Activated CD4-positive, alpha-beta T cell treated with anti-CD3 and anti-CD28 coated beads for 36 hours (primary cell): ENCODE measurements at places on chromosomes 16 and 17. TPM values are rescaled to one million over a fixed set of nuclear protein-coding genes. Genes with fewer than 3 reads are reported as not detected.

Gene BICDL2
- 1.2 TPM for total RNA-seq

Gene SLC2A4
- 0.25 TPM for total RNA-seq

- DNase-seq = peak; percentile 87
These were observed 22.7 kb downstream of the TMEM114 start for GRCh38 chr16:8567355-8568230.

- DNase-seq = no peak
These were observed 20.5 kb upstream of the RPTOR start for GRCh38 chr17:80523956-80524712.

GRCh38 chr16:14131774-14132695 lies 60.9 kb downstream of the MRTFB start:
- DNase-seq = no peak

- DNase-seq = no peak
These were observed 25.3 kb downstream of the NXPH3 start for GRCh38 chr17:49600949-49601348.

DNA sequence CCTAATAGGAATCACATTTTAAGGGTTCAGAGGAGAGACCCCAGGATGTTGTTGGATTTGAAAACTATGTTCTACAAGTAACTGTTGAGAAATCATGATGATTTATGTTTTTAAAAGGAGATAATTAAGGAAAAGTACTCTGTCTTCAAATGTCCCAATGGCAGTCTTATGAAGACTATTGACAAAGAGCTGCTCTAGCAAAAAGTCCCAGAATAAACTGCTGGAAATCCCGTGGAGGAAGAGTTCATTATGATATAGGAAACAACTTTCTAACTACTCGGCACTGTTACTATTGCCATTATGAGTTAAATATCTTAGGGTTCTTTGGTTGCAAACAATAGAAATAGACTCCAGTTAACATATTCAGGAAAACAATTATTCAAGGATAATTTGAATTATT lies 65.6 kb upstream of the GAS7 start:
- no peak for DNase-seq

DNA sequence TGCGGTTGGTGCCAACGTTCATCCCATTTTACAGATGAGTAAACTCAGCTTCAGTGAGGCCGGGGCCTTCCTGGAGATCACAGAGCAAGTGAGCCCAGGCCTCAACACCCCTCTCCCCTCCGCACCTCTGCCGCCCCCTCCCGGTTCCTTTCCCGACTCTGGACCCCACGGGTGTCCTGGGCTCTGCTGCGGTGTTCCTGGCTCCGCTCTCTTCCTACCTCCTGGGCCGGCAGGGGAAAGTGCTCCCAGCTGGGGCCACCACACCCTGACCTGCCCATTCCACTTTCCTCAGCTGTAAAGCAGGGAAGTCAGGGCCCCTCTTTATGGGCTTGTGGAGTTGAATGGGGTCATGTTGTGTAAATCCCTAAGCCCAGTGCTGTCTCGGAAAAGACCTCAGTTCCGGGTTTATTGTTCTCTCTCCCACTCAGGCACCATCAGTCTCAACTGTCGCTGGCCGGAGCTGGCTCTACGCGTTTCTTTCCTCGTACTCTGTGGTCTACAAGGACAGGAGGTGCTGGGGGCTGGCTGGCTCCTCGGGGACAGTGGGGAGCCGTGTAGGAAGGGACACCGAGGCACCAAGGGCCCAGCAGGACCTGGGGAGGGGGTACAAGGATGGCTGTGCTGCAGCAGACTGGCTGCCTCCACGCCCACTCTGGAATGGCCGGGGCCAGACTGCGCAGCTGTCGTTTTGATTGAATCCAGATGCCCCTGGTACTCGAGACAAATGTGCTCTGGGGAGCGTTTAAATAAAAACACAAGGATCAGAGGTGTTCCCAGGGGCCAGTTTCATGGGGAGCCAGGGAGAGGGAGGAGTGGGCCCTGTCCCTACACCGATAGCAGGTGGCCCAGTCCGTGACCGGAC lies 21.7 kb upstream of the ACSF3 start:
- no peak for DNase-seq

DNA sequence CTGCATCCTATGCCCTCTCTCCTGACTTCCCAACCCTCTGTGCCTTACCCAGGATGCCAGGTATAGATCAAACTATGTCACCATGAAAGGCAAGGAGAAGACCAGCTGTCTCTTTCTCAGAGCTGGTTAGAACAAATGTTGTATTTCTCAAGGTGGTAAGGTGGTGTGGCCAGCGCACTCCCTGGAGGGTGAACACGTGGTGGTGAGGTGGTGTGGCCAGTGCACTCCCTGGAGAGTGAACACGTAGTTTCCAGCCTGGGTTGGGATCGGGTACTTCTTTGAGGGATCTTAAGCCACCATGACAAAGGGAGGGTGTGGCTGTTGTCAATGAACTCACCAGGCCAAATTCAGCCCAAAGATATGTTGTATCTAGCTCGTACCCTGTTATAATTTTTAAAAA lies 26.8 kb downstream of the KATNIP start:
- no peak for DNase-seq

- DNase-seq = no peak
These were observed 37.7 kb upstream of the SREBF1 start for GRCh38 chr17:17874478-17874877.
